ENCODE measurements at places on chromosomes 1 and 21.

DNA sequence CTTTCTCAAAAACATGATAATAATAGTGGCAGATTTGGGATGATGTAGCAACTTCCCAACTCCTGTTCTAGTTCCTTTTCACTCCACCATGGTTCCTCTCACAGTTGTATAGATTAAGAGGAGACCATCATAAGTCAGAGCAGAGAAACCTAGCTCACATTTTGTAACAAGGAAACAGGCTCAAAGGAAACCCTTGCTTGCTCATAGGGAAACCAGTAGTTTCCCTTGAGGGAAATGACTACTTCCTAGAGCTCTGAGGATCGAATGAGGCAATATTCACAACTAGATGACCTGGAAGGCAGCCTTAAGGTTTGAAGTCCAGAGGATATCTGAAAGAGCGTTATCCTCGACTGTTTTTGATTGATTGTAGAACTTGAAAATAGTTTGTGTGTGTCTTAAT, 76.1 kb upstream of the C8B start:
- no peak for DNase-seq

DNA sequence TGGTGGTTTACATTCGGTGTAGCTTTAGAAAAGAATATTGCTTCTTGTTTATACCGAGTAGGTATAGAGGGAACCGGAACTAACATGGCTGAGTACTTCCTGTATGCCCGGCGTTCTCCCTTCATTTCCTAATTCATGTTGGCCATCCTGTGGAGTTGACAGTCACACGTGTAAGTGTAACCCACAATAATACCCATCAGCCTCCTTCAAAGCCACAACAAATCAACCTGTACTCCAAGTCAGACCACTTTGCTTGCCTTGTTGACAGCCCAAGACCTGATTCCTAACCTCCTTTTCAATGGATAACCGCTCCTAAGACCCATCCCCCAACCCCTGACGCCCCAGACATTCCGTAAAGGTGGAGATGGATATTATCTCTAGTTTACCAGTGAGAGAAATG, 42.1 kb downstream of the UBE2U start:
- DNase-seq, result no peak

GRCh38 chr1:59150577-59151386, 146.1 kb upstream of the FGGY start:
- DNase-seq, result peak; percentile 86

DNA sequence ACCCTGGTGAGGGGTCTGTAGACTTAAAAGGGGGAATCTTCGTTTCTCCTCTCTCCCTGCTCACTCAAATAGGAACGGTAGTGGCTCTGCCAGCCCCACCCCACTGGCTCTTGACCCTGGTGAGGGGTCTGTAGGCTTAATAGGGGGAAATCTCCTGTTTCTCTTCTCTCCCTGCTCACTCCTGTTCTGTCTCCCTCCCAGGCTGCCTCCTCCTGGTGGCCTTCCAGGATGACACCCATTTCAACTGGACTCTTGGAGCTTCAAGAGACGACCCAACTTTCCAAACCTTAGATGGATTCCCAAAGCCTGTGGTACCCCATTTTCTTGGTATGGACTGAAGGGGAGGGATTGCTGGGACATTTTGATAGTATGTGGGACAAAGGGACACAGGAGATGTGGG, 1.4 kb upstream of the EPHB2 start:
- no peak for DNase-seq

GRCh38 chr21:14844001-14844400, 220.8 kb downstream of the NRIP1 start:
- no peak for DNase-seq

DNA sequence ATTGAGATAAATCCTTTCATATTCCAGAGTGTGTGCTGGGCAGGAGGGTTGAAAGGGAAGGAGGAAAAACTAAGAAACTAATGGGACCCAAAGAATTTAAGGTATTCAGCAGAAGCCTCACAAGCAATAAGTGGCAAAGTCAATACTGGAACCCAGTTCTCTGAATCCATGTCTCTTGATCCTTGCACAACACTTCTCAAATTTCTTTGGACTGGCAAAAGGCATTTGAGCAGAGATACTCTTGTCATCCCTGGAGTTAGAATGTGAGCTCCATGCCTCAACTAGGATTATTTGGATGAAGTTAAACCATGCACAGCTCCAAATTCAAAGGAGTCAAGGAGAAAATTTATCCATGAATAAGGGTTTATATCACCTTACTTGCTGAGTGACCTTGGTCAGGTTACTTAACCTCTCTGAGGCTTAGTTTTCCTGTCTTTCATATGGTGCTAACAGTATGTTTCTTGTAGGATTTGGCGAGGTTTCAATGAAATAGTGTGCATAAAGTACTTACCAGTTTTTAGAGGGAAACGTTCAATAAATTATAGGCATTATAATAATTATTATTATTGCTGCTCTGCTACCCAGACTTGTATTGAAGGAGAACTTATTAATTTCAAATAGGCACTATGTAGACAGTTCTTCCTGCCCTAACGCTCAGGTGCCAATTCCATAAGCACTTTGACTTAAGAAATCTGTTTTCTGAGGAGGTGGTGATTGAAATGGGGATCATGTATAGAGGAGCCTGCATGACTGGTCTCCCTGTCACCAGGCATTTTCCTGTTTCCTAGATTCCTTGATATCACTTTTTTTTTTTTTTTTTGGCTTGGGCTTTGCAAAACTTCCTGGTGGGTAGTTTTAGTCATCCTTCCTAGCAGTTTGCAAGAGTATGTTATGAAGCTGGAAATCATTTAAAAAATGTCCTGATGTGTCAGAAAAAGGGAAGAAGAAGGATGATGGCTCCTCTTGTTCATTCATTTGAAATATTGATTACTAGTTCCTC, 125.0 kb upstream of the JUN start:
- DNase-seq, result no peak

DNA sequence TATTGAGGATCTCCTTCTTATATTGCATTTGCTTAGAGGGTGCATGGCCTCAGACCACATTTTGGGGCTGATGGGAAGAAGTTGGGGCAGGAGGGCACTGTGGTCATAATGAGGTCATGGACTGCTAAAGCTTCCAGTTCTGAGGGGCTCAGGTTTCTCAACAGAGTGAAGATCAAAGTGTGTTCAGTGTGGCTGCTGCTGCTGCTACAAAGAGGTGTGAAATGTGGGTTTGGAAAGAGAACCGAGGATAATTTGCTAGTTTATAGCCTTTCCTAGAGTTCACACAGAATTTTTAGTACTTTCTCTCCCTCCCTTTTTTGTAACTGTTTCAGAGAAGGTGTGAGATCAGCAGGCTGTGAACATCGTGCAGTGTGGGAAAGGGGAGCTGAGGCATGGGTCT, 73.3 kb downstream of the CACNA1E start:
- DNase-seq, result no peak

- DNase-seq, result no peak
Observed at GRCh38 chr1:166924823-166925541, 48.9 kb upstream of the TADA1 start.

GRCh38 chr1:26391450-26391849, 18.9 kb upstream of the ZNF683 start:
- no peak for DNase-seq

DNA sequence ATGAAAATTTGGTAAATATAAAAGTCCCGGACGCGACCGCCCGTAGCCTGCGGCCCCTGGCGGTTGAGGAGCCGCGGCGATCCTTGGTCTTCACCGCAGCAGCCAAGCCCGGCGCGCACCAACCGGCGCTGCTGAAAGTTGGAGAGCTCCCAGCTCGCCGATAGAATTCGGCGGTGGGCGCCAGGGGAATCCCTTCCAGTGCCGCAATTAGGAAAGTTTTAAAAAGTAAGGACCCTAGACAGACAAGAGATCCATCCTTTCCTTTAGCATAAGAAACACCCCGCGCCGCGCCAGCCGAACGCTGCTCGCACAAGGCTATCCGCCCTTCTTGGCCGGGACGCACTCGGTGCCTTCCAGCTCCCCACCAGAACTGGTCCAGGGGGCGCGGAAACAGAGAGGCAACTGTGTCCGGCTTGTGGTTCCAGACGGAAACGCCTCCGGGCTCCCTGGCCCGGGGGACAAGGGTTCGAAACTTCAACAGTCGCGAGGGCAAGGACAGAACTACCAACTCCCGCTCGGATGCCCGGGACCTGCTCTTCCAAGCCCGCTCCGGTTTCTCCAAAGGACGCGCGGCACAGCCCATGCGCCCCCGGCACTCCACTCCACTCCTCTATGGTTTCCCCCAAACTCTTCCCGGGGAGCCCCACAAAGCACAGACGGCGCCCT, 1.7 kb downstream of the FAM78B start:
- DNase-seq, result peak; percentile 65

DNA sequence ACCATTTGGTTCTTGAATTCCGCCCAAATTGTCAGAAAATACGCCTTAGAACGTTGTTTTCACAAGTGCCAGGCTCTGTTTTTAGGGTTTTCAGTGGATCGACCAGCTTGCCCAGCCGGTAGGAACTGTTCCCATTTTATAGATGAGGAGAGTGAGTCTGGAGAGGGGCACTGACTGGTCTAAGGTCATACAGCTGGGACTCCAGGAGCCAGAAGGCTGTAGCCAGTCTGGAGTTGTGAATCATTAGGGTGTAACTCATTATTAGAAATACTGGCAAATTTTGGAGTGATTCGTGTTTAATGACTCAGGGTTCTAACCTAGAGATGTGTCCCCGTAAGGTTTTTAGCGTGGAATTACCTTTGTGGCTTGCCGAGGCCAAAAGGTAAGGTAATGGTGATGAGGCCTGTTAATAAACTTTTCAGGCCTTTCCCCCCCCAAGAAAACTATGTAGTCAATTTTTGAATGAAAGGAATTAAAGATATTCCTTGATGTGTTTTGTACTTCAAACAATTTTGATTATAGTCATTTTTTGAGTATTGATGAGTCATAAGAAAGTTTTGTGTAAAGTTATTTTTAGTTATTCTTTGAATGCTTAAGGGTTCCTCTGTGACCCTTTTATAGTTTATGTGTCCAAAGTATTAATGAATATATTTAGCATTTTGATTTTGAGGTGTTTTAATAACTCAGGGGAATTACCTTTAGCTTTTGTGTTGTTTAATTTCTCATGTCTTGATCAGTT, 2.1 kb downstream of the DYRK1A start:
- DNase-seq, result no peak

GRCh38 chr21:17585875-17586450, 26.7 kb downstream of the BTG3 start:
- DNase-seq, result no peak

GRCh38 chr1:169347688-169348382, 19.8 kb downstream of the NME7 start:
- no peak for DNase-seq
